ENCODE measurements at places on chromosomes 16 and 17.
A peak's percentile ranks its signal among the peaks of the same experiment; 100 is the strongest.

DNA sequence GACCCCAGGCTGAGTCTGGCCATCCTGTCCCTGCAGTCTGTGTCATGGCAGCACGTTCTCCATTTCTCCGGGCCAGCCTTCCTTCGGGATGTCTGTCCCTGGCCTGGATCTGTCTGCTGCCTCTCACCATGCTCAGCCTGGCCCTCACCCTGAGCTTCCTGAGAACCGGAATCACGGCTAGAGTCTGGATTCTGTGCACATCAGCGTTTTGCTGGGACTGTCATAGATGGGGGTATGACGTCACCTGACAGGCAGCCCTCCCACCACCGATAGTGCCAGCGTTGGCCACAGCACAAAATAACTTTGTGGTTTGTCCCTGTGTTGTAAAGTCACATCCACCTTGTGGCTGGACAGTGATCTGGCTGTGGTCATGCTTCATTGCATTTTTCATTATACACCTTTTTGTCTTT is 59.2 kb downstream of the B9D1 start:
- peak; percentile 41 for DNase-seq

DNA sequence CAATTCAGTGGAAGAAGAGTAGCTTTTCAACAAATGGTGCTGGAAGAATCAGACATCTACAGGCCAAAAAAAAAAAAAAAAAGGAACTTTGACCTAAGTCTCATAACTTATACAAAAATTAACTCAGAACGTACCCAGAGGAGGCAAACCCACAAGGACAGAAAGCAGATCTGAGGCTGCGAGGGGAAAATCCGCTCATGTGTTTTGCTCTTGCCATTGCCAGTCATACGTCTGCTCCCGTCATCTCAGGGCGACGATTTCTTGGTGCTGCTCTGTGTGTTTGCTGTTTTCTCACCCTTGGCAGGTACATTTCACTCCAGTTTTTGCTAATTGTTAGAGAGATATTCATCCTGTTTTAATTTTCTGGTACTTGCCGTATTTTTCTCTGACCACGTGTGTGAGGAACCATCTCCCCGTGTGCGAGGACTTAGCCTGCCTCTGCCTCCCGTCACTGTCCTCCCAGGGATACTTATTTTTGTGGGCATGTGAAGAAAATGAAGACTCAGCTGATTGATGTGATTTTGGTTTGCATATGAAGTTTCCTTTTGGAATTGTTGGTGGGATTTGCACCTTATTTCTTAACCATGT is 33.4 kb upstream of the ACSF3 start:
- DNase-seq, result no peak

- DNase-seq, result peak; percentile 20
These were observed 1.5 kb downstream of the NPLOC4 start for GRCh38 chr17:81635431-81635830.

- DNase-seq, result no peak
These were observed 26.6 kb upstream of the NLRP1 start for GRCh38 chr17:5610956-5611355.

DNA sequence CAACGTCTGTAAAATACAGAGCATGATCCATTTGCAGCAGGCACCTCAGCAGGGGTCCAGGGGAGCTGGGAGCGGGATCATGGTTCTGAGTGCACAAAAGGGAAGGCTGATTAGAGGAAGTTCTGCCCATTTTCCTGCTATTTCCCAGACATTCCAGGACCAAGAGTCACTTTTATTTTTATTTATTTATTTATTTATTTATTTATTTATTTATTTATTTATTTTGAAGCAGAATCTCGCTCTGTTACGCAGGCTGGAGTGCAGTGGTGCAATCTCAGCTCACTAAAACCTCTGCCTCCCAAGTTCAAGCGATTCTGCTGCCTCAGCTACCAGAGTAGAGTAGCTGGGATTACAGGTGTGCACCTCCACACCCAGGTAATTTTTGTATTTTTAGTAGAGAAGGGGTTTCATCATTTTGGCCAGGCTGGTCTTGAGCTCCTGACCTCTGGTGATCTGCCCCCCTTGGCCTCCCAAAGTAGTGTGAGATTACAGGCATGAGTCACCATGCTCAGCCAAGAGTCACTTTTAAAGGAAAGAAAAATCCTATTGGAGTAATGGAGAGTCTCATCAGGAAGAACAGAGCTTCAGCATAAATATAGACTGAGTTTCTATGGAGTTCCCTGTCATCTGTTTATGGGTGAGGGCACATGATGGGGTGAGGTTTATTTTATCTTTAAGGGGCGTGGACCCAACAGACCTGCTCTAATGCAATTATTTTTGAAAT is 355.2 kb downstream of the HAPSTR1 start:
- DNase-seq, result peak; percentile 51

GRCh38 chr16:85571813-85572619 is 41.1 kb upstream of the GSE1 start:
- DNase-seq, result no peak

- DNase-seq, result no peak
These were observed 6.2 kb upstream of the DUSP14 start for GRCh38 chr17:37483311-37484039.

GRCh38 chr16:30357715-30358576 is 2.8 kb upstream of the CD2BP2 start:
- no peak for DNase-seq

- DNase-seq, result no peak
These were observed 39.1 kb downstream of the CDRT15 start for GRCh38 chr17:14197586-14197985.

DNA sequence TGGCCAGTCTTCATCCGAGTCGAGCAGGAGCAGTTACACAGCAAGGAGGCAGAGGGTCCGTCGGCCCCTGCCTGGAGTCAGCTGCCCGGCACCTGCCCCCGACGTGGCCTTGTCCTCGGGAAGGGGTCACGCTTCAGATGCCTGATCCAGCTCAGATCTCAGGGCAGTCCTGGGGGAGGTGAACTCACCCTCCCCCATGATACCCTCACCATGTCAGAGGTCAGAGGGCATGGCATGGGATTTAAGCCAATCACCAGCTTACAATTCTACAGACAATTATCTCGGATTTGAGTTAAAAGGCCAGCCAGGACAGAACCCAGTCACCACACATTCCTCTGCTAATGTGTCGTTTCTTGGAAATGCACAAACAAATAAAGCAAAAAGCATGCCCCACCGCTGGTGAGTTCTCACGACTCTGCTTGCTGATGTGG is 211.3 kb downstream of the FOXL1 start:
- peak; percentile 49 for DNase-seq

- DNase-seq, result peak; percentile 31
These were observed 6.4 kb downstream of the C16orf86 start for GRCh38 chr16:67672739-67673662.

DNA sequence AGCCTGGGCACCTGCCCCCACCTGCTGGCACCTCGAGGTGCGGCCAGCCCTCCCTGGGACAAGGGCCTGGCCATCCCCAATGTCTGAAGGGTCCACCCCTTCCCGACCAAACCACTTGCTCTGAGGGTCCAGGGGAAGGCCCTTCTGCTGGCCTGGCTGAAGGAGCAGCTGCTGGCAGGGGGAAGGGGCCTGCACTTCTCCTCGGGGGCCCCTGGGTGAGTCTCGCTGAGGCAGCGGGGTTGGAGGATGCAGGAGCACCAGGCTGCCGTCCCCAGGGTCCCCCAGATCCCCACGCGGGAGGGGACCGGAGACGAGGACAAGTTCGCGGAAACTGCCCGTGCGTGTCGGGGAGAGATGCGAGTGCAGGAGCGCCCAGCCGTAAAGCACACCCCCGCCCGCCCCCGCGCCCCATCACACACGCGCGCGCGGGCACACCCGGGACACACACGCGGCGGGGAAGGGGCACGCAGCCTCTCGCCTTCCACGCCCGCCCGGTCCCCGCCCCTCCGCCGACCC is 725 bp upstream of the CACNA1H start:
- DNase-seq, result no peak

GRCh38 chr17:35901631-35902175 is 21.5 kb upstream of the CCL5 start:
- no peak for DNase-seq

GRCh38 chr16:27232061-27232900 is 29.0 kb downstream of the KDM8 start:
- no peak for DNase-seq

GRCh38 chr17:700504-701094 is 14.0 kb downstream of the VPS53 start:
- no peak for DNase-seq

GRCh38 chr16:20781697-20782096 is 17.9 kb downstream of the ACSM3 start:
- DNase-seq, result no peak

DNA sequence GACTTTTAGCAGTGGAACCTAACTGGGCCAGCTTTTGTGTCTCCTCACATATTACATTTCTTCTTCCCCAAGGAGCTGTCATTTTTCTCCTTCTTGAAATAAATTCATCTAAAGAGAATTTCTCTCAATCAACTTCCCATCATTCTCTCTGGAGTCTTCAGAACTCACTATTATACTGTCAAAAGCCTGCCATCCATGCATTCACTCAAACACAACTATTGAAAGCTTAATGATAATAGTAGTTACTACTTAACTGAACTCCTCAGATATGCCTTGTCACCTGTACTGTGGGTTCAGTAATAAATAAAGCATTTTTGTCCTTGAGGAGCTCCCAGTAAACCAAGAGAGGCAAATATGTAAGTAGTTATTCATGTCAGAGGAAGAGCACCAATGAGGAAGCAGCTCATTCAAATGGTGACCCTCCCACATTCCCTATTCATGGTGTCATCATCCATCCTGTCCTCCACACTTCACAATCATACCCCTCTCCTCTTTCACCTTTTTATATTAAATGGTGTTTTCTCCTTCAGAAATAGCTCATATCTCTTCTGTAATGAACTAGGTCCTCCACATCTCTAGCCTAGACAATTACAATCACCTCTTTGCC is 162.6 kb downstream of the CA10 start:
- peak; percentile 2 for DNase-seq

DNA sequence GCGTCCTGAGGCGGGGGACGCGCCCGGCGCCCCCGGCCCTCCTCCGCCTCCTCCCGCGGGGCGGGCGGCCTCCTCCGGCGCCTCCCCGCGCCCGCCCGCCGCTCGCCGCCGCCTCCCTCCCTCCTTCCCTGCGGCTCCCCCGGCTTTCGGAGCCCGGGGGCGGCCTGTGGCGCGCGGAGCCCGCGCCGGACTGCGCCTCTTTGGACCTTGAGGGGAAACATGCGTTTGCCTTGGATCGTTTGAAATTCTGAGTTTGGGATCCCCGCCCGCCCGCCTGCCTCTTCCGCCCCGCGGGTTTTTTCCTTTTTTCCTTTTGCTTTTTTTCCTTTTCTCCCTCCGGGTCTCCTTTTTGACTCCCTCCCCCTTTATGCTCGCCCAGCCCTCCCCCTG is 390 bp downstream of the ZNRF1 start:
- DNase-seq, result no peak

DNA sequence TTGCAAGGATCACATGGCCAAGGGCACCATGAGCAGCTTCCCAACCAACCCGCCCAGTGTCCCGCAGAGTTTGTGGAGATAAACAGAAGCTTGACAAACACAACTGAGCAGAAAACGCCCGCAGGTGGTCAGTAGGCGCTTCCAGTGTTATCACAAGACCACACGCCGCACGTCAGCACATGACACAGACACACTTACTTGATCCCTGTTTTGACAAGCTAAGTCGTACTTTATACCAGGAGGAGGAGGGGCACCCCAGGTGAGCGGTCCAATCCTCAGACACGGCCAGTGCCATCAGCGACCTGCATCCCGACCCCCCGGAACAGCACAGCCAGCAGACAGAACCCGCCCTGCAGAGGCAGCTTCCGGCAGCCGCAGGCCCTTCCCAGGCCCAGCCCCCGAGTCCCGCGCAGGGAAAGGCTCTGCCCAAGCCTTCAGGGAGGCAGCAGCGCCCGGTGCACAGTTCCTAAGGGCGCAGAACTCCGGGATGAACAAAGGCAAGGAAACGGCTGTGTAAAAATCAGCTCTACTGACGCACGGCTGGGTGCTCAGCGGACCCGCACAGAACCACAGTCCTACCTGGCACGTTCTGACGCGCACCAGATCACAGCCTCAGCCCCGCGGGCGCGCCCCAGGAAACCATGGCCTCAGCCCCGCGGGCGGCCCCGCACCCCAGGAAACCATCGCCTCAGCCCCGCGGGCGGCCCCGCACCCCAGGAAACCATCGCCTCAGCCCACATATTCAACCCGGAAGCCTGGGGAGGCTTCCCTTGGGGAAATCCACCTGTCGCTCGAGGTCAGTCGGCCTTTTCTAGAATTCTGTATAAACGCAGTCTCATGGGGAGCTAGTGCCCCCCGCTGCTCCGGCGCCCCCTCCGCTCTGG is 27.8 kb downstream of the AXIN1 start:
- no peak for DNase-seq

DNA sequence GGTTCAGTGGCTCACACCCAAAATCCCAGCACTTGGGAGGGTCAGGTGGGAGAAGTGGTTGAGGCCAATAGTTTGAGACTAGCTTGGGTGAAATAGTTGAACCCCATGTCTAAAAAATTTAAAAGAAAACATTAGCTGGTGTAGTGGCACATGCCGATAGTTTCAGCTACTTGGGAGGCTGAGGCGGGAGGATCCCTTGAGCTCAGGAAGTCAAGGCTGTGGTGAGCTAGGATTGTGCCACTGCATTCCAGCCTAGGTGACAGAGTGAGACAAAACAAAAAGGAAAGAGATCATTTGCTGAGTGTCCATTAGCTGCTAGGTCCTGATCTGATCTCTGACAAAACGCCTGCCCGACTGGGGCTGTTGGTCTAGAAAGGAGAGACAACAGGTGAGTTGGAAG is 14.1 kb upstream of the DBNDD1 start:
- DNase-seq, result no peak

DNA sequence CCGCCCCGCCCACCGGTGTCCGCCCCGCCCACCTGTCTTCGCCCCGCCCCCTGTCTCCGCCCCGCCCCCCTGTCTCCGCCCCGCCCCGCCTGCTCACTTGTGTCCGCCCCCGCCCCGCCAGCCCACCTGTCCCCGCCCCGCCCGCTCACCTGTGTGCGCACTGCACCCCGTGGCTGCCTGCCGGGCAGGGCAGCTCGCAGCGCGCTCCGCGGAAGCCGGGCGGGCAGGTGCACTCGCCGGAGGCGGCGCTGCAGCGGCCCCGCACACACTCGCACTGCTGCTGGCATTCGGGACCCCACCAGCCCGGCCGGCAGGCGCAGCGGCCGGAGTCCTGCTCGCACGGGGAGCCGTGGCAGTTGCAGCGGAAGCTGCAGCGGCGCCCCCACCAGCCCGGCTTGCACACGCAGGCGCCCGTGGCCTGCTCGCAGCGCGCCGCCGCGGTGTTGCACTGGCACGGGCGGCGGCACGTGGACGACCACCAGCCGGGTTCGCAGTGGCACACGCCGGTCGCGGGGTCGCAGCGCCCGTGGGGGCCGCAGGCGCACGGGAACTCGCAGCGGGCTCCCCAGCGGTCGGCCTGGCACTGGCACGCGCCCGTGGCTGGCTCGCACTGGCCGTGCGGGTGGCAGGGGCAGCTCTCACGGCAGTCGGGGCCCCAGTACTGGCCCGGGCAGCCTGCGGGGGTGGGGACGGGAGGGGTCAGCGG is 2.1 kb downstream of the SCARF1 start:
- no peak for DNase-seq
